ENCODE measurements at places on chromosomes 2 and 18.

- DNase-seq = no peak
Measured at GRCh38 chr2:61832183-61832841, 21.5 kb downstream of the FAM161A start.

- no peak for DNase-seq
Measured at GRCh38 chr18:468955-469790, 31.3 kb downstream of the COLEC12 start.

- DNase-seq = no peak
Measured at GRCh38 chr2:133241224-133241571, 327.1 kb downstream of the NCKAP5 start.

DNA sequence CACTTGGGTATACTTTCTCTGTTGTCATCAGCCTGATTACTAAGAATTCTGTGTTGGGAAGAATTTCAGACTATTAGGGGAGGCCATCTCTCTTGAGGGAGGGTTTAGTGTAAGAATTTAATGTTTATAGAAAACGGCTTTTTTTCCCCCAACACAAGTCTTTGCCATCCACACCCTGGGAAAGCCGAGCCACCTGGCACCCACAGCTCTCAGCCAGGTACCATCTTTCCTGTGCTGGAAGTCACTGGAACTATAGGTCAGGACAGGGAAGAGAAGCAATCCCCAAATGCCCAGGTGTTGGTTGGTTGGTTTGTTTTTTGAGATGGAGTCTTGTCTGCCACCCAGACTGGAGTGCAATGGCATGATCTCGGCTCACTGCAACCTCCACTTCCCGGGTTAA is 155.1 kb downstream of the SMAD7 start:
- DNase-seq = no peak

GRCh38 chr2:235642446-235643098 is 148.7 kb downstream of the AGAP1 start:
- DNase-seq = no peak

DNA sequence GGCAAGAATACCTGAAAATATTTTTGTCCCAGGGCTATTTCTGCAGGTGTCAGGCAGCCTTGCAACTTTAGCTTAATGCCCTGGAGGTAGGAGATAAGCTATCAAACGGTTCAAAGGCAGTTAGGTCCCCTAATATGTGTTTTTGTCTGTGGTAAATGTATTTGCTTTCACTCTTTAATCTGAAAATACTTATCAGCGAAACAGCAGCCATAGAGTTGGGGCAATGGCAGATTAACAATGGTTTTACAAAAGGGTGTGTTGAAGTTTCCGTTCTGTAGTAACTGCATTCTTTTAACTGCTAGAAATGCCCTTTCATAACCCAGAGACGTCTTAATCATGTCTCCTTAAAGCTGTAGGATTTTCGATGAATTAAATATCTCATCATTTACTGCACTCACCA is 265.0 kb upstream of the TRIB2 start:
- DNase-seq = no peak

- no peak for DNase-seq
Measured at GRCh38 chr2:129396980-129397599, 582.4 kb upstream of the RAB6C start.

GRCh38 chr2:202299712-202300111 is 34.1 kb downstream of the NOP58 start:
- DNase-seq = no peak

DNA sequence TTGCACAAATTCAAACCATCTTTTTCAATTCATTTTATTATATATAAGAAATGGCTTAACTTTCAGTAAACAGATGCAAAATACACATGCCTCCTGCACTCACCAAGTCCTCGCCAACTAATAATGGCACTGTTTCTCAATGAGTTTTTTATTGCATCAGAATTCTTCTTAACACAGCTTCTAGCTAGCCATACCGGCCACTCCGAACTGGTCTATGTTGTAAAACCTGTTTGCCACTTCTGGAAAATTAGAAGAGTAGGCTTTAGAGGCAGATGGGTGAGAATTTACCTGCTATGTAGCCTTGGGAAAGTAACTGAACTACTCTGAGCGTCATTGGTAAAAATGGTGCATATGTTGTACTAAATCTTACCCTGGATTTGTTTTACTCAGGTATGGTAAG is 100.6 kb upstream of the LHCGR start:
- DNase-seq = no peak

DNA sequence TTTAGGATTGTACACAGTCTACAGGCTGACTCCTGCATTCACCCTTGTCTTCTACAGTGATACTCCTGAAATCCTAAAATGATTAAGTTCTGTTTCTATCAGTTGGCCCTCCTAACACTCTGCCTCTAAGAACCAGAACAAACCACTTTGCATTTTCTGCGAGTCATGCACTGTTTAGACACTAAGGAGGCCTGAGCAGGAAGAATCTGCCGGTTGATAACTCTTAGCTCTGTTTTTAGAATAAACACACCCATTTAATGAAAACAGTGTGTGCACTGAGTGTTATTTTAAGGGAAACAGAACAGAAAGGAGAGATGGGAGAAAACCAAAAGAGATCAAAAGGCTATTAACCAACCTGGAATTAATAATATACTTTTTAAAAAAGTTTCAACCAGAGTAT is 22.9 kb upstream of the SSB start:
- no peak for DNase-seq

GRCh38 chr18:2395427-2396161 is 175.7 kb downstream of the METTL4 start:
- no peak for DNase-seq

- DNase-seq = no peak
Measured at GRCh38 chr2:238872026-238872425, 24.1 kb downstream of the TWIST2 start.

- no peak for DNase-seq
Measured at GRCh38 chr2:74646834-74647482, 1.2 kb downstream of the M1AP start.

- DNase-seq = no peak
Measured at GRCh38 chr2:111029181-111029927, 91.4 kb upstream of the BCL2L11 start.

GRCh38 chr2:110657724-110658305 is 20.0 kb downstream of the BUB1 start:
- no peak for DNase-seq

DNA sequence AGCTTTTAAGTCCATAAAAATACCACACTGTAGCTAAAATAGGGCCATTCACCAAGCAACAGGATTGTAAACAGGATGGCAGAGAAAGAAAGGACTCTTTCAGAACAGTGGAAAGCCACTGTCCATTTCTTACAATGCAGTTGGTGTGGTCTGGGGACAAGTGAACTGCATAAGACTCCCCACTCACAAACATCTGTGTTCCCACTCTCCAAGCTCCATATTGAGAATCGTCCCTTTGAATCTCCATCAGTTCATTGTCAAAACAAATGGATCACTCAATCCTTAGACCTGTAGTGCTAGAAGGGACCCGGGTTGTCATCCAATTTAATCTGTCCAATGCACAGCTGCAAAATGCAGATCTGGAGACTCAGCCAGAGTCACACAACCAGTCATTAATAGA is 347.4 kb upstream of the KLHL29 start:
- no peak for DNase-seq

- no peak for DNase-seq
Measured at GRCh38 chr2:177799531-177799930, 273.0 kb downstream of the PDE11A start.

- no peak for DNase-seq
Measured at GRCh38 chr2:144452169-144452988, 67.5 kb downstream of the ZEB2 start.

DNA sequence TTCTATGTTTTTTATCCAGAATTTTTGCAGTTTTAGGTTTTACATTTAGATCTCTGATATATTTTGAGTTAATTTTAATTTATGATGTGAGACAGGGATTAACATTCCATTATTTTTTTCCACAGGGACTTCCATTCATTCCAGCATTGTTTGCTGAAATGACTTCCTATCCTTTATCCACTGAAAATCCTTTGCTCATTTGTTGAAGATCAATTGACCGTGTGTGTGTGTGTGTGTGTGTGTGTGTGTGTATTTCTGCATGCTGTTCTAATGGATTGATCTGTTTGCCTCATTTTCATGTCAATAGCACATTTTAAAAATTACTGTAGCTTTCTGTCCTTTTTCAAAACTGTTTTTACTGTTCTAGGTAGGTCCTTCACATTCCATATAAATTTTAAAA is 480.3 kb downstream of the DSC3 start:
- DNase-seq = no peak

GRCh38 chr2:111166115-111166514 is 45.4 kb downstream of the BCL2L11 start:
- DNase-seq = no peak

- DNase-seq = no peak
Measured at GRCh38 chr2:212987492-212987891, 163.9 kb downstream of the IKZF2 start.

DNA sequence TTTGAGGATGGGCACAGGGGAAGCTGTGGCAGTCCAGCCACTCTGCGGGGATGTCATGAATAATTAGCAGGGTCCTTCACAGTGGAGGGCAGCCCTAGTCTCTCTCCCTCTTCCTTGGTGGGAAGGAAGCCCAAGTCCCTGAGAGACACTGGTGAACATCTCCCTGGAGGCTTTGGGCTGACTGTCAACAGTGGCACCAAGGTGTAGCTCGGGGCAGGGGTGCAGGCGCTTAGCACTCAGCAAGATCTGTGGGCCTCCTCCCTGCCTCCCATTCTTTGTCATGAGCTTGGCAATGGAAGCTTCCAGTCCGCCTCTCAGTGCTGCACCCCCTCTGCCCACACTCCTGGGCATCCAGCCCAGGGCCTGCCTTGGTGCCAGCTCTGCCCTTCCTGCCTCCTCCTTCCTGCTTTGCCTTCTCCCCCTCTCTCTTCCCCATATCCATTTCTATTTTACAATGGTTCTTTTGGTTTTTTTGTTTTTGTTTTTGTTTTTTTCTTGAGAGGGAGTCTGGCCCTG is 59.4 kb downstream of the STEAP3 start:
- DNase-seq = no peak

DNA sequence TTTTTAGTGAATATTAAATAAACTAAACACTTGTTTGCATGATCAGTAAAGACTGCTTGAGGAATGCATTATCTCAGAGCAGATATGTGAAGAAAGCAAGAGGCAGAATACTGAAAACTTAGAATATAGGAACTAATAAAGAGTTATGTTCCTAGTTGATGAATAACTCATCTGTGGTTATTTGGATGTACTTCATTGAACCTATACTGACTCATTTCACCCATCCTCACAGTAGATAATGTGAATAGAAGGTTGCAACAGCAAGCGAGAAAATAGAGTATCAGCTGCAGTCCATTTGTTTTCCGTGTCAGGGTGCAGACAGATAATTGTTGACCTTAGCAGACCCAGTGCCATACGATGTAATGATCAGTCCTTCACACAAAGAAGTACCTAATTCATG is 945.7 kb upstream of the LRRTM1 start:
- DNase-seq = no peak

GRCh38 chr2:36339607-36340218 is 15.9 kb upstream of the CRIM1 start:
- no peak for DNase-seq

GRCh38 chr2:149467436-149467835 is 120.1 kb downstream of the MMADHC start:
- no peak for DNase-seq

DNA sequence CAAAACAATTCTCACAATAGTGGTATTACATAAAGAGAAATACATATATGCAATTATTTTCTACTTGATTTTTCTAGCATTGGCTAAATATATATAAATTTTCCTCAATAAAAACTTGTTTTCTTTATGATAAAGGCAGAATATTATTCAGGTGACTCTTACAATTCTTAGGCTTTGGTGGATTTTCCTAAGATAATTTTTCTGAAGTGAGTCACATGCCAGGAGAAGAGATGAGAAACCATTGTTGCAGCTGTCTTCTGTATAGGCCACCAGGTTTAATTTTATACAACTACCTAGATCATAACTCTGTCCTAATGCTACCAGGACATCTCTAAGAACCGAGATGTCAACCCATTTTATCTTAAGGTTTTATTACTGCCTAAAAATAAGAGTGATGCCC is 552.4 kb upstream of the CDH2 start:
- DNase-seq = no peak

- no peak for DNase-seq
Measured at GRCh38 chr2:197674060-197674459, 1.3 kb downstream of the RFTN2 start.

GRCh38 chr18:27632706-27633105 is 447.6 kb upstream of the CHST9 start:
- DNase-seq = no peak

- no peak for DNase-seq
Measured at GRCh38 chr18:13392029-13392750, 173.6 kb downstream of the LDLRAD4 start.

GRCh38 chr2:8094526-8094925 is 587.3 kb upstream of the ID2 start:
- DNase-seq = no peak

- no peak for DNase-seq
Measured at GRCh38 chr18:50569930-50570329, 10.0 kb downstream of the MAPK4 start.

GRCh38 chr2:55715626-55716025 is 22.0 kb upstream of the PNPT1 start:
- no peak for DNase-seq

DNA sequence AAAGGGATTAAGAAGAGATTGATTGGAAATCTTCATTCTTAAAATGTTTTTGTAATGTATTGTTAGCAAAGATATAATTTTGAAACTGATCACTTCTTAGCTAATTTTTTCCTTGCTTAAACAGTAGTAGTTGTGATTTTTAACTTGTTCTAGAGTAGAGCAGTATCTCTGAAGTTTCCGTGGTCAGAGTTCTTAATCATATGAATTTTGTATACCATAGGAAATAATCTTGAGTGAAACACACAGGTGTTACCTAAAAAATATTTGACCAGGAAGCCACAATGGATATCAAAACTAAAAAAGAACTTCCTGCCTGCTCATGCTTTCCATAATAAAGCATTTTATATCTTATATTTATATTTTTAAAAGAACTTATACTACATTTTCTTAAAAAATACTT is 907.1 kb downstream of the ERBB4 start:
- DNase-seq = no peak

DNA sequence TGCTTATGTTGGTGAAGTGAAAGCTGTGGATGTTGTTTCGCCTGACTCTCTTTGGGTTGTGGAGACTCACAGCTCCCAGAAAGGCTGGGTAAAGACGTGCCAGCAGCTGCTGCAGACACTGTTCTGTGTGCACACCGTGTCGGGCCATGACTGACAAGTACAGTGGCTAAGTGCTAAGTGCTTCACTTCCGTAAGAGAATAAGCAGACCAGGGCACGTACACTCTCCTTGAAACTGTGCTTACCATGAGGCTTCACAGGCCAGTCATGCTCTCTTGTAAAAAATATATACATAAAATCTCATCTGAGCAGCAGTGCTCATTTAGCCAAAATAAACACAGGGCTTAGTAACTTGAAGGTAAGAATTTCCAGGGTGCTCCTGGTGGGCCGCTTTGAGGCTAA is 86.0 kb downstream of the NRP2 start:
- no peak for DNase-seq
